ENCODE measurements at places on chromosomes 11 and 22. TPM values are rescaled to one million over a fixed set of nuclear protein-coding genes. Genes with fewer than 3 reads are reported as not detected.

ACTN3 gene
- 33.0 TPM for total RNA-seq

DMC1 gene
- total RNA-seq = 22.8 TPM

DNA sequence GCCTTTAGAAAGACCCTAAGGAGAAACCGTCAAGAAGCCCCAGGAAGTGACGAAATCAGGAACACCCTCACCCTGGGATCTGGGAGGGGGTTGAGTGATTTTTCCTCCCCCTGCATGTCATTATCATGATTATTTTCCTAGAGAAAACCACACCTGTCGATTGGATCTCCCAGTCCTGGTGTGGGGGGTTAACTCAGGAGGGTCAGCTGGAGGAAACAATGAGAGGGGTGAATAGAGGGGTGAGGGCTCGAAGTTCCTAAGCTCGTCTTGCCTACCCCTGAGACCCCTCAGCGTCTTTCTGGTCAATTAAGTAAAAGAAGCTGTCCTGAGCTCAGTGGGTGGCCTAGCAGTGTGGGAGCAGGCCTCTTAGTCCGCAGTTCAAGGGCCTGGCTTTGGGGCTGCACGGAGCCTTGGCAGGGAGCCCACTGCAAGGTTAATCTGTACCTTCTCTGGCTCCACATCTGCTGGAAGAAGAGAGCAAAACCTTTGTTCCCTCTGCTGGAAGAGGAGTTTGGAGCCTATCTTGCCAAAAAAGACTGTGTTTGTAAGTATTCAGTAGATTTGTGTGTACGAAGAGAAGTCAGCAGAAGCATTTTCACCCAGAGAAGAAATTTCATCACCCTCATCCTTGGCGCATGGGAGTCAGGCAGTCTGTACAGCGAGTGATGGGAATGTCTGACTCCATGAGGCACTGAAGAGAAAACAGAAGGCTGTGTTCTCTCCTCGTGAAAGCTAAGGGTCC is 34.2 kb upstream of the FTH1 start:
- no peak overlapping the region for H3K4me3 ChIP-seq
- no peak overlapping the region for H3K27ac ChIP-seq
- no peak for DNase-seq
- H3K4me1 ChIP-seq = peaks cover 38% of the 10 kb centered on the region

GRCh38 chr11:35100013-35100383 is 39.0 kb upstream of the CD44 start:
- H3K36me3 ChIP-seq = no peaks in the 10 kb centered on the region
- no peak for DNase-seq
- H3K4me3 ChIP-seq = no peak overlapping the region
- H3K27ac ChIP-seq = no peak overlapping the region
- H3K4me1 ChIP-seq = no peaks in the 10 kb centered on the region

DNA sequence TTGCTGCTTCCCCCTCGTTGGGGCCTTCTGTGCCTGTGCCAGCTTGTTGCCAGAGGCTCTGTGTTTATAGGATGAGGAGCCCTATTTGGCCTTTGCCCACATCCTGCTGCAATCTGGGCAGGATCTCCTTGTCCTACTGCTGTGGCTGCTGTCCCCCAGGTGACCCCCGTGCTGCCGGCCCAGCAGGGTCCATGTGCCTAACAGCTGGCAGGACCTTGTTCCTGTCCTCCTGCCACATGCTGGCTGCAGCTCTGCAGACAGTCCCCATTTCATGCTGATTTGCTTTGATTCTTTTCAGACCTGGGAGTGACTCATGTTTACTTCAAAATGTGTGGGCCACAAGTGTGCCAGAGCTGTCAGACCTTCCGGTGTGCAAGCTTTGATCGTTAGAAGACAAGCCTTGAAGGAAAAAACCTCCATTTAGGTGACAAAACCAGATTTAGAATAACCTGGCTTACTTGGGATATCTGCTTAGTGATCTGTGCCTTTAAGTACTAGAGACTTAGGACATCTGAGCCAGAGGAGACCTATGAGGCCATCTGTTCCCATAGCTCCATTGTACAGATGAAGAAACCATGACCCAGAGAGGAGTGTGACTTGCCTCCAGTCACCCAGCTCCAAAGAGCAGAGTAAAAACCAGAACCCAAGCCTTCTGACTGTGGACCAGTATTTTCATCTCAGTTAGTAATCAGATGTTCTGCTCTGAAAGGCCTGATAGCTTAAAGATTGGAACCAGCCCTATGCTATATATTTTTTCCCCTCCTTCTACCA is 11.1 kb downstream of the NAV2 start:
- H3K36me3 ChIP-seq = no peaks in the 10 kb centered on the region
- no peak overlapping the region for H3K4me3 ChIP-seq
- H3K4me1 ChIP-seq = no peaks in the 10 kb centered on the region
- H3K27me3 ChIP-seq = no peaks in the 10 kb centered on the region

GRCh38 chr22:45285263-45286058 is 712 bp downstream of the UPK3A start:
- H3K4me1 ChIP-seq = peaks cover 11% of the 10 kb centered on the region
- H3K27me3 ChIP-seq = peaks cover 56% of the 10 kb centered on the region
- H3K27ac ChIP-seq = no peak overlapping the region
- DNase-seq = peak; percentile 64
- no peaks in the 10 kb centered on the region for H3K36me3 ChIP-seq

PKP3 gene
- total RNA-seq = 8.5 TPM

DNA sequence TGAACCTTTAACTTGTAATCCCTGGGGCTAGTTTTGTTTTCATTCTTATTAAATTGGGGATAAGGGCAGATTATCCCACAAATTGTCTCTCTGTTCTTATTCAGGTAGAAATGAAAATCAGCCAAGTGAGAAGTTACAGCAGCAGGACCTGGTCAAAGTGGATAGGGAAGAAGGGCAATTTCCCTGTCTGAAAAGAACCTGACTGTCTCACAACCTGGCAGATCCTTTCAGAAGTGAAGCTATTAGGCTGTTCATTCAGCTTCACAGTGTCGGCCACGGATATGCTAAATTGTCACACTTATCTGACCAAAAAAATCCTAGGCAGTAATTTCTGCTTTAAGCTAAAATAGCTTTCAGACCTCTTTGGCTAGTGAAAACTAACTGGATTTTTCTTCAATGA is 712.6 kb upstream of the ANO5 start:
- H3K27ac ChIP-seq = no peak overlapping the region
- DNase-seq = no peak
- no peak overlapping the region for H3K4me3 ChIP-seq
- no peaks in the 10 kb centered on the region for H3K27me3 ChIP-seq
